Bone marrow (tissue), 2 donors: ENCODE measurements at places on chromosomes 7 and 10.

DNA sequence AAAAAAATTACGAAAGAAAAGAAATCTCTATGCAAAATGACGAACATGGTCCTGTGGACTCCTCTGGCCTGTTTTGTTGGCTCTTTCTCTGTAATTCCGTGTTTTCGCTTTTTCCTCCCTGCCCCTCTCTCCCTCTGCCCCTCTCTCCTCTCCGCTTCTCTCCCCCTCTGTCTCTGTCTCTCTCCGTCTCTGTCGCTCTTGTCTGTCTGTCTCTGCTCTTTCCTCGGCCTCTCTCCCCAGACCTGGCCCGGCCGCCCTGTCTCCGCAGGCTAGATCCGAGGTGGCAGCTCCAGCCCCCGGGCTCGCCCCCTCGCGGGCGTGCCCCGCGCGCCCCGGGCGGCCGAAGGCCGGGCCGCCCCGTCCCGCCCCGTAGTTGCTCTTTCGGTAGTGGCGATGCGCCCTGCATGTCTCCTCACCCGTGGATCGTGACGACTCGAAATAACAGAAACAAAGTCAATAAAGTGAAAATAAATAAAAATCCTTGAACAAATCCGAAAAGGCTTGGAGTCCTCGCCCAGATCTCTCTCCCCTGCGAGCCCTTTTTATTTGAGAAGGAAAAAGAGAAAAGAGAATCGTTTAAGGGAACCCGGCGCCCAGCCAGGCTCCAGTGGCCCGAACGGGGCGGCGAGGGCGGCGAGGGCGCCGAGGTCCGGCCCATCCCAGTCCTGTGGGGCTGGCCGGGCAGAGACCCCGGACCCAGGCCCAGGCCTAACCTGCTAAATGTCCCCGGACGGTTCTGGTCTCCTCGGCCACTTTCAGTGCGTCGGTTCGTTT is 83.5 kb upstream of the SLF2 start:
- no peak for DNase-seq

- no peak for DNase-seq
Observed at GRCh38 chr7:123823898-123824753, 20.8 kb upstream of the HYAL4 start.

GRCh38 chr7:30595436-30596013 is 847 bp downstream of the GARS1 start:
- DNase-seq, result no peak

GRCh38 chr7:157825325-157825724 is 488.5 kb downstream of the DNAJB6 start:
- DNase-seq, result no peak

GRCh38 chr7:22420973-22421635 is 64.2 kb upstream of the RAPGEF5 start:
- DNase-seq, result no peak

DNA sequence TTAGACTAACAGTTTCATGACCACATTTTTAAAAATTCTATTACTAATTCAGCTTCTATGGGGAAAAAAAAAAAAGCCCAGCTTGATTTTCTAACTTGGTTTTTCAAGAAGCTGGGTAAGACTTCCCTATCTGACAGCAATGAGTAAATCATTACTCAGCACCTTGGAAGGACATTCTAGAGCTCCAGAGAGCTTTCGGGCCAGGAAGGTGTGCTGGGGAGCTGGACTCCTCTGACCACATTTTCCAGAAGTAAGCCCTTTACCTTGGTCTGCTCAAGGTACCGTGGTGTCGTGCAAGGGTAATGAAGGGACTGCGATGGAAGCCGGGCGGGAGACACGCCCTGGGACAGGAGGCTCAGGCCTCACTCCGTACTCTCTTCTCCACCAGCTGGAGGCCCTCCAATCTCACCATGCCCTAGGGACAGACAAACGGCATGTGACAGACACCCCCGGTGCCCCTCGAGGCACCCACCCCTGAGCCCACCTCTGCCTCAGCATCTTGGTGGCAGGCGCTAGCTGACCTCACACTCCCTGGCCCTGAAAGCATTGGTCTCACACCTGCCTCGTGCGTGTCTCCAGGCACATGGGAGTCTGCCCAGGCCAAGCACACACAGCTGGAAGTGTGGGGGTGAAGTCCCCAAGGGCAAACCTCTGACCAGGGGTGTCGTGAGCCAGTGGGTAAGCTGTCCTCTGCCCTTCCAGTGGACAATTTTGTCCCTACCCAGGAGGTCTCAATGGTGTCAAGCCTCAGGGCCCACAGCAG is 152.1 kb downstream of the OAT start:
- no peak for DNase-seq

DNA sequence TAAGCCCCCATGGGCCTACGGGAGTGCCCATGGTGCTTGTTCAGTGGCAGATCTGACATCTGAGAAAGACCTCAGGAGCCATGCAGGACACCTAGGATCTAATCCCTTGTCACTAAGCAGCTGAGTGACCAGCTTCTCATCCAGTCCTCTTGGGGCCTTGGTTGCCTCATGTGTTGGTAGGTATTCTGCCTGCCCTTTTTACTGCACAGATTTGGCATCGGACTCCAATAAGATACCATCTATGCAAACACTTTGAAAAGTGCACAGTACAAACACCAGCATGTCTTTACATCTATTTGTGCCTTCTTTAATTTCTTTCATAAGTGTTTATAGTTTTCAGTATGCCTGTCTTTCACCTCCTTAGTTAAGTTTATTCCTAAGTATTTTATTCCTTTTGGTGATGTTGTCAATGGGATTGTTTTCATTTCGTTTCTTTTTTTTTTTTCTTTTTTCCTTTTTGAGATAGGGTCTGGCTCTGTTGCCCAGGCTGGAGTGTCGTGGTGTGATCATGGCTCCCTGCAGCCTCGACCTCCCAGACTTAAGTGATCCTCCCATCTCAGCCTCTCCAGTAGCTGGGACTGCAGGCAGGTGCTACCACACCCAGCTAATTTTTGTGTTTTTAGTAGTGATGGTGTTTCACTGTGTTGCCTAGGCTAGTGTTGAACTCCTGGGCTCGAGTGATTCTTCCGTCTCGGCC is 10.4 kb downstream of the STOX1 start:
- DNase-seq, result no peak

GRCh38 chr10:101400585-101400984 is 46.6 kb downstream of the BTRC start:
- no peak for DNase-seq

- DNase-seq, result no peak
Observed at GRCh38 chr7:129690701-129691100, 79.2 kb downstream of the NRF1 start.

- DNase-seq, result no peak
Observed at GRCh38 chr7:27193335-27194001, 6.4 kb downstream of the HOXA13 start.

DNA sequence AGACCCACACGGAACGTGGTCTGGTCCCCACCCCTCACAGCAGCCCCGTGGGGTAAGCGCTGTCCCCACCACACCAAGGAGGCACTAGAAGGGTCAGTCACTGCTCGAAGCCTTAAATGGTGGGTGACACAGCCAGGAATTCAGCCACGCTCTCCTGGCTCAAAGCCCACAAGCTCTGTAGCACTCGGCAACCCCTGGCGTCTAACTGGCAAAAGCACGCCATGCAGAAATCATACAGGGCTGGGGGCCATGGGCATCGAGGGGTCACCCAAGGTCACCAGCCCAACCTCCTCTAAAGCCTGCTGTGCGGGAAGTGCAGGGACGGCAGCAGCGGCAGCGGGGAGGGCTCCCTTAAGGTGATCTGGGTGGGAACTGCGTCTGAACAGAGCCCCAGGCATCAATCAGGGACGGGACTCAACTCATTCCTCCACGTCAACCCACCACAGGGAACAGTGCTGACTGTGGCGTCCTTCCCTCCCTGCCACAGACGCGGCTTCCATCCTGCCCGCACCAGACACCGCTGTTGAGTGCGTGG is 7.8 kb downstream of the GPER1 start:
- no peak for DNase-seq

- DNase-seq, result no peak
Observed at GRCh38 chr7:115883629-115884028, 146.9 kb downstream of the TFEC start.

DNA sequence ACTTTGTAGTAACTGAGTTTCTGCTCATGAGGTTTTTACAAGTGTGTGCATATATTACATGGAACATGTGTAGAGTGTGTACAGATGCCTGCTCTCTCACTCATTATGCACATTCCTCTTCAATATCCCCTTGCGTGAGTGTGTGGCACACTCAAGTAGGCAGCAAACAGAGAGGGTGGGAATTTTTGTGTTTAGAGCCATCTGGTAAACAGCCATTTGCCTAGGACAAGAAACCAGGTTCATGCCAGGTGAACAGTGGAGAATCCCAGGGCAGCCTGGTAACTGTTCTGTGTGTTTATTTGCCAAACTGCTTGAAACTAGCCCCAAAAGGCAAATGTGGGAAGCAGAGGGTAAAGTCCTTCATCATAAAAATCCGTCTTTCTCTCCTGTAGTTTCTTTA is 19.9 kb downstream of the FBXW4 start:
- DNase-seq, result no peak

- peak; percentile 60 for DNase-seq
Observed at GRCh38 chr7:27161214-27161720, 4.1 kb downstream of the HOXA9 start.

- no peak for DNase-seq
Observed at GRCh38 chr10:114821915-114822443, 399 bp downstream of the FHIP2A start.

GRCh38 chr10:113087165-113088029 is 137.3 kb downstream of the TCF7L2 start:
- no peak for DNase-seq

DNA sequence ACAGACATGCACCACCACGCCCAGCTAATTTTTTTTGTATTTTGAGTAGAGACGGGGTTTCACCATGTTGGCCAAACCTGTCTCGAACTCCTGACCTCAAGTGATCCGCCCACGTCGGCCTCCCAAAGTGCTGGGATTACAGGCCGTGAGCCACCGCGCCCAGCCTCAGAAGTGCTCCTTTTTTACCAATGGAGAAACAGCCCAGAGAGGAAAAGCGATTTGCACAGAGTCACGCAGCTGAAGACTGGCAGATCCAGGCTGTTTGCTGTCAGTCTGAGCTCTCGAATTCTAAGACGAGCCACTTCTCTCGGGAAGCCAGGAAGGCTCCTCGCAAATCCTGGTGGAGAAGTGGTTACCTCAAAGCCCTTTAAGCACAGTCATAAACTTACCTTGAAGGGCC is 57.4 kb upstream of the SDK1 start:
- DNase-seq, result no peak

GRCh38 chr7:81903115-81903514 is 133.3 kb upstream of the HGF start:
- DNase-seq, result no peak

- DNase-seq, result no peak
Observed at GRCh38 chr7:116800594-116800993, 61.8 kb upstream of the CAPZA2 start.
